ENCODE measurements at places on chromosomes 2 and 18. TPM values are rescaled to one million over a fixed set of nuclear protein-coding genes. Genes with fewer than 3 reads are reported as not detected.

- DNase-seq, result no peak
Measured at GRCh38 chr2:47043891-47044239, 111.2 kb downstream of the STPG4 start.

- no peak for DNase-seq
Measured at GRCh38 chr2:173953047-173953424, 12.1 kb downstream of the SP3 start.

- DNase-seq, result no peak
Measured at GRCh38 chr2:149972066-149972465, 384.5 kb upstream of the MMADHC start.

- DNase-seq, result no peak
Measured at GRCh38 chr18:77736842-77737241, 487.2 kb downstream of the GALR1 start.

GRCh38 chr2:189203177-189203799 lies 23.7 kb upstream of the COL5A2 start:
- DNase-seq, result no peak

GRCh38 chr18:28045880-28046279 lies 131.1 kb downstream of the CDH2 start:
- DNase-seq, result no peak

DNA sequence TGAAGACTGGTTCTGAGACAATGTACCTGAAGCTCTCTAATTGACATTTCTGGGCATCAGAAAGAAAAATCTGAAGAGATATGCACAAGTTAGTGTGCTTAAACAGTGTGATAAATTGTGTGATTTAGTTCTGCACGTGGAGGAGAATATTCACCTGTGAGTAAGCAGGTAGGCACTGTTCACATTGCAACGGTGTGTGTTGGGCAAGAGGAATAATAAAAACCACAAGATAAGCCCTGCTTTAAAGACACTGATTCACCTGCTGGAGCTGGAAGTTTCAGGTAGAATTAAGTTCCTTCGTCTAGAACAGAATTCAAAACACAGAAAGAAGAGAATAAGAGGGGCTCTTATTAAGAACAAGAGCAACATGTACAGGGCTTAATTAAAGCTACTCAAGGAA lies 864.3 kb upstream of the SOX11 start:
- DNase-seq, result no peak

DNA sequence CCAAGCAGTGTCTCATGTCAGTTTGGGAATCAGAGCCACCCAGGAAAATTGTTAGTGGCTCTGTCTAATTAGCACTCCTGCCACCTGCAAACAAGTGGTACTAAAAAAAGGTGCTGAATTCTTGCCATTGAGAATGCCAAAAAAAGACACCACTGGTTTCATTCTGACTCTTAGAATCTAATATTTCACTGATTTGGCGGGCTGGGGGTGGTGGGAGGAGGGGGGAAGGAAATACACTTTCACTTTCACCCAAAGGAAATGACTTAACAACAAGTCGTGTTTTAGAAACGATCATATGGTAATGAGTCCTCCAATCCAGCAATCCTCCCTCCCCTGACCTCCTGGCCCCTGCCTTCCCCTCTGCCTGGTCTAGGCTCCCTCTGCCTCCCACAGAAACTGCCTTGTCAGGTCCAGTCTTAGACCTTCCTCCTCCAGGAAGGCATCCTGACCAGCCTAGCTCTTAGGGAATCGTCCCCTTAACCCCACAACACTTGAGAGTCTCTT lies 4.4 kb upstream of the KLHL29 start:
- DNase-seq, result no peak

GRCh38 chr18:60019463-60019840 lies 119.7 kb downstream of the PMAIP1 start:
- no peak for DNase-seq

DNA sequence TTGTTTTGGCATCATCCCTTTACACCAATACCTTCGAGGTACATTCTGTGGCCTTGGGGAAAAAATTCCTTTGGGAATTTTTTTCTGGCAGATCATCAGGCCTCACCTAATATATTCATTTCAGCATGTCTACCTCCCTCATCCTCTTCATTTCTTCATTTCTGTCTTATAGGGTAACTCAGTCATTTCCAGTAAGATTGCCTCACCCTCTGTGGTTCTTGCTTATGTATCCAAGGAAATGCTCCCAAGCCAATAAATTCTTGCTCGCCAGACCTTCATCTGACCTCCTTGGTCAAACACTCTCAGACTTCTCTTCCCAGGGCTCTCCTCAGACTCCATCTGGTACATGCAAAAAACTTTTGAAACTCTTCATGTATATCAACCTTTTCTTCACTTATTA lies 265.6 kb downstream of the TMX3 start:
- DNase-seq, result no peak

GRCh38 chr2:233116946-233117345 lies 56.8 kb downstream of the INPP5D start:
- no peak for DNase-seq

GRCh38 chr2:225452677-225453076 lies 53.2 kb downstream of the NYAP2 start:
- DNase-seq, result no peak

- DNase-seq, result no peak
Measured at GRCh38 chr2:216328347-216328746, 43.9 kb downstream of the MARCHF4 start.

GRCh38 chr2:26854283-26854827 lies 6.4 kb downstream of the DPYSL5 start:
- DNase-seq, result no peak

- no peak for DNase-seq
Measured at GRCh38 chr2:20015482-20016083, 3.1 kb upstream of the MATN3 start.

DNA sequence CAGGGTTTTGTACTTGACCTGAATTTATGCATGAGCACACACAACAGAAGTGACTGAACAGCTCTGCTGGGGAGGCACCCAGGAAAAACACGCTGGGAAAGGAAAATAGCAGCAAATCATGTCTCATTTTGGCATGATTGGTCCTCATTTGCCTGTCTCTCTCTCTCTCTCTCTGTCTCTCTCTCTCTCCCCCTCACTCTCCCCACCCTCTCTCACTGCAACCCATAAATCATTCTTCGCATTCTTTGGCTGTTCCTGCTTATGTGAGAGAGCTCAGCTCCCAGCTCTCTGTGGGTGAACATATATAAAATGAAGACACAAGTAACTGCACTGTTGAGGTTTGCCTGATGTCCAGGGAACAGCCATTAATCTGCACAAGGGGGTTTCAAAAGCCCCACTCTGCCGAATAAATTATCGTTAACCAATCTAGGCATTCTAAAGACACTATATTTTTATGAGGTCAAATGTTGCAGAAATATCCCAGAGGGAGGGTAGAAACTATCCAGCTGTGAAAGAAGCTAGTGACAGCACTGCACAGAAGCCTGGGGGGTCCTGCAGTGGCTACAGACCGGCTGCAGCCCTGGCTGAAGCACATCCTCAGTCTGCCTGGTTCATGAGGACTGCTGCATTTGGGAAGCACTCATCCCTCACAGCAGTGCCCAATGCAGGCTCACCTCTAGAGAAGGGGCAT lies 260.3 kb downstream of the AFF3 start:
- no peak for DNase-seq

DNA sequence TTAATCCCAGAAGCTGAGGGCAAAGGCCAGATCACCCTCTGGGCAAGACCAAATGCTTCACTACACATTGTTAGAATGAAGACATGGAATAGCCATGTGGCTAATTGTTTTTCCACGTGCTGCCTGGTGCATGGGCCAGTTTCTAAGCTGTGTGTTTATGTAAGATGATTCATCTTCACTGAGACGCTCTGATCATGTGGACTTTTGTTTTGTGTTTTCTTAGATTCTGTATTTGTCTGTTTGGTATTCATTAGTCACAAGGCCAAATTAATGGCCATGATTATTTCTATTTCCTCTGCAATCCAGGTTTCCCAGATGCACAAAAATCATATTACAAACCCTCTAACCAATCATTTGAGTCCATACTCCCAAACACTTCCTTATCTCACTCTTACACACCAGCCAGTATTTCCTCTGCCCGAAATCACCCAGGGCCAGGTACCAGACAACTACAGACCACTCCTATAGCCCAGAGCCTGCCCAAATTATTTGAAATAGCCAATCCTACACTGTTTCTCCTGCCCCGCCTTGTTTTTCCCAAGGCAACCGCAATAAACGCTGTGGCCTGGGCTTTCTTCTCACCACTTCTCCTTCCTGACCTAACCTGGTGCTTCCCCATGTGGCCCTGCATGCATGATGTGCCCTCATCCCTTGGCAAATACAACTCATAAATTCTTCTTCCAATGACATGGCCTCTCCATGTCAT lies 94.2 kb upstream of the SP3 start:
- DNase-seq, result no peak

The LCT gene
- total RNA-seq, result not detected

The FEV gene
- not detected for total RNA-seq

The MAL gene
- 11.1 TPM for total RNA-seq

The FN1 gene
- total RNA-seq, result 3,059 TPM

The FKBP1B gene
- 8.0 TPM for total RNA-seq

The UGT1A3 gene
- not detected for total RNA-seq

The ASB18 gene
- total RNA-seq, result not detected

The SLC14A1 gene
- 2.1 TPM for total RNA-seq

The MRO gene
- 0.41 TPM for total RNA-seq

The SERPINB12 gene
- total RNA-seq, result not detected

The COBLL1 gene
- 22.4 TPM for total RNA-seq

The RIT2 gene
- total RNA-seq, result not detected

The SPATA3 gene
- not detected for total RNA-seq

The KLHL29 gene
- 25.5 TPM for total RNA-seq

The CNTNAP5 gene
- 1.4 TPM for total RNA-seq
